Esophagus squamous epithelium (tissue), 5 donors: ENCODE measurements at places on chromosomes 2 and 18.

- DNase-seq, result no peak
Observed at GRCh38 chr18:24128700-24129099, 10.2 kb upstream of the CABYR start.

GRCh38 chr18:68275616-68276015, 439.3 kb downstream of the TMX3 start:
- no peak for DNase-seq

DNA sequence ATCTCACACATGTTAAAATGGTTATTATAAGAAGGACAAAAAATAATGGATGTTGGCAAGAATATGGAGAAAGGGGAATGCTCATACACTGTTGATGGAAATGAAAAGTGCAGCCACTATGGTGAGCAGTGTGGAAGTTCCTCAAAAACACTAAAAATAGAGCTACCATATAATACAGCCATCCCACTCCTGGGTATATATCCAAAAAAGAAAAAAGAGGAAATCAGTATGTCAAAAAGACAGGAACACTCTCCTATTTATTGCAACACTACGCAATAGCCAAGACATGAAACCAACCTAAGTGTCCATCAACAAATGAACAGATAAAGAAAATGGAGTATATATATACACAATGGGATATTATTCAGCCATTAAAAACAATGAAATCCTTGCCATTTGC, 642.6 kb downstream of the RNF144A start:
- no peak for DNase-seq

GRCh38 chr2:133812826-133813617, 244.8 kb upstream of the NCKAP5 start:
- no peak for DNase-seq

- DNase-seq, result no peak
Observed at GRCh38 chr2:141711627-141712026, 419.2 kb downstream of the LRP1B start.
